ENCODE measurements at places on chromosomes 16 and 17. TPM values are rescaled to one million over a fixed set of nuclear protein-coding genes. Genes with fewer than 3 reads are reported as not detected.
A peak's percentile ranks its signal among the peaks of the same experiment; 100 is the strongest.

Gene MYOCD
- total RNA-seq, result 96.2 TPM

DNA sequence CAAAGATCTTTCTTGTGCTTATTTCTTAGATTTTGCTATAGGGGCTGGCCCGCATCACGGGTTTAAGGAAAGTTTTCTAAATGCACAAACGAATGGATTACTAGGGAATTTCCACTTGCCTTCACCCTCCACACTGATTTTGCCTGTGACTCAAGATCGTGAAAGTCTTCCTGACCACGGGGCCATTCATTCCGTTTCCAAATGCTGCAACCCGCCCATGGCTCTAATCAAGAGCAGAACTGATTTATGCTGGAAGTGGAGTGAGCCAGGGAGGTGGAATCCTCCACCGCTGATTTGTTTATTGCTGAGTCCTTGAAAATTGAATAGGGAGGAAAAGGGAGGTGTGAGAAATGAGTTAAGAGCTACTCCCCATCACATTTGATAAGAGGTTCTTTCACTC, 52.4 kb downstream of the CA10 start:
- DNase-seq, result no peak

Gene SSTR5
- not detected for total RNA-seq

- DNase-seq, result no peak
Measured at GRCh38 chr16:79717333-79718137, 117.0 kb upstream of the MAF start.

DNA sequence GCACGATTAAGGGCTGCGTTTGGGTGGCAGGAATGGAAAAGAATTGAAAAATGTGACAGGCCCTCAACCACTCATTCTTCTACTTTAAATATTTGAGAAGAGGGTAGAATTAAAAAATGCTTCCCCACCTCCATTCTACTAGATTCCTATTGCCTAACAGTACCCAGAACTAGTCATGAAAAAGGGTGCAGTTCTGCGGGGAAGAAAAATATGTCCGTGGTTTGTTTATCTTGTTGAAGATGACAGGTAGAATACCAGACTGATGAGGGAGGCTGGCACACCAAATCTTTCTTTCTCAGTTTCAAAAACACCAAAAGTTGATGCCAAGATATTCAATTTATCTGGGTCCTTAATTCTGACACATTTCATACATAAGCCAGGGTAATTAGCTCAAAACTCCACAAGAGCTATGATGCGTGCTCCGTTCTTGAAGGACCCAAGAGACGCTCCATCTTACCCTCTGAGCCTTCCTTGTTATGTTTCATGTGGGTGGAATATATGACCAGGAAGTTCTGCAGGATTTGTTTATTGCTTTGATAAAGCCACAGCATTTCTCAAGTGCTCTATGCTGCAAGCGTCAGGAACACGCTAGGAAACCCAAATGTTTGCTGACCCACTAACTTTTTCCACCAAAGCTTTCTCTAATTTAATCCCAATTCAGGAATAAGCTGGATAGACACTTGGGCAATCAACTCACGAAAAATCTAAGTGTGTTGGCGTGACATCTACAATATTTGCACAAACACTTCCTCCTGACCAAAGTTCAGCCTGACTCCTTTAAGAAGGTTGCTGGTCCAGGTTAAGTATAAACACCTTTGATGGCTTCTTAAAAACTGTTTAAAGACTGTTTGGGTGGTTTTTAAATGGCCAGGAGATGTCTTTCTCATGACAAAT, 20.6 kb upstream of the GAN start:
- DNase-seq, result no peak

Gene KCNJ18
- total RNA-seq, result not detected

- no peak for DNase-seq
Measured at GRCh38 chr17:79026376-79027273, 2.7 kb downstream of the C1QTNF1 start.

GRCh38 chr16:82651921-82652601, 25.3 kb downstream of the CDH13 start:
- no peak for DNase-seq

Gene HNF1B
- not detected for total RNA-seq

- no peak for DNase-seq
Measured at GRCh38 chr17:76121932-76122430, 18.4 kb upstream of the EXOC7 start.

GRCh38 chr16:74768239-74768638, 6.4 kb downstream of the FA2H start:
- no peak for DNase-seq

GRCh38 chr17:59825533-59826322, 67.0 kb downstream of the TUBD1 start:
- no peak for DNase-seq

- DNase-seq, result no peak
Measured at GRCh38 chr17:323181-323580, 29.4 kb downstream of the RPH3AL start.

DNA sequence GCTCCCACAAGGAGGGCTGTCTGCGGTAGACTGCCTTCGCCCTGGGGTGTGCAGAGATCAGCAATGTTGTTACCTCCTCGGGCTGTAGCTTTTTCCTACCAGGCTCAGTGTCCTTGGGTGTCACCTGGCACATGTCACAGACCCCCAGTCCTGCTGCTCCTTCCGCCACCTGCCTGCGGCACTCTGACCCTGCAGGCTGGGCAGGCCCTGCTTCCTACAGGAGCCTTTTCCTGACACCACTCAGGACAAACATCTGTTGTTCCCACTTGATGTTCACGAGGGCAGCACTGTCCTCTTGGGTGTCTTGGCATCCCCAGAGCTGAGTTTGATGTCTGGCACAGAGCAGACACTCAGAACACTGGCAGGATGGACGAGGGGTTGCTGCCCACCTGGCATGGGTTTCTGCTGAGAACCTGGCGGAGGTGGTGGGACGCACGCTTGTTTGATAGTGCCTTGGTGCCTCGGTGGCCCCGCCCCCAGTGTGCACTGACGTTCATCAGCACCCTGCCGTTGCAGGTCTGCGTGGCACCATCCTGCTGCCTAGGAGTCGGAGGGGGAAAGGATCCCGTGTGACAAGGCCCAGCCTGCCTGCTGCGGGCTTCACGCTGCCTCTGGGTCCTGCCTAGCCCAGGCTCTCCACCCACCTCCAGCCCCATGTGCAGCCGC, 26.7 kb upstream of the NUDT16L1 start:
- no peak for DNase-seq

Gene CTF1
- total RNA-seq, result 15.0 TPM

Gene PIPOX
- 4.6 TPM for total RNA-seq

Gene KIAA0513
- 26.4 TPM for total RNA-seq

Gene CBX2
- total RNA-seq, result 1.2 TPM

- DNase-seq, result no peak
Measured at GRCh38 chr16:2398520-2398919, 30.7 kb upstream of the CCNF start.

GRCh38 chr17:43341715-43342588, 56.8 kb upstream of the ARL4D start:
- DNase-seq, result no peak

- DNase-seq, result no peak
Measured at GRCh38 chr17:32319548-32319905, 22.4 kb downstream of the C17orf75 start.

DNA sequence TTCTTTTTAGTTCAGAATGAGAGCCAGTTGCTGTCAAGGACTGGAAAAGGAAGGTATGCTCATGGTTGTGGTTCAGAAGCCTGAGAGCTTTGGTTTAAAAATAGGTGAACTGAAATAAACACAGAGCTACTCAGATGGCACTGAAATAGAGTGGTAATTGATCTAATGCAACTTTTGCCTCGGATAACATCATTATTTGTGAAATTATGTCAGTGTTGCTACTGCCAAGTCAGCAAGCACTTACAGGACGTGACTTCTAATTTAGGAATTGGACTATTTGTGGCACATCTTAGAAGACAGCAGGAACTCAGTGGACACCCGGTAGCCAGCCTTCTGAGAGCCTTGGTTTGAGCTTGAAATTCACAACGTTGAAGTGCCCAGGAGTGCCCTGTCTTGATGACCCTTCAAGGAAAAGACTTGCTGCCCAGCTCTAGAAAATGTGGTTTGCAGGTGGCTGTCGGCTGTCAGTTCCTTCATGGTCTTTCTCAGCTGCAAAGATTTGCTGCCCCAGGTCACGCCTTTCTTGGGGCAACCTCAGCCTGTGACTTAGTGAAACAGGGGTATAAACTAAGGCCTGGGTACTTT, 42.0 kb upstream of the XYLT1 start:
- no peak for DNase-seq

DNA sequence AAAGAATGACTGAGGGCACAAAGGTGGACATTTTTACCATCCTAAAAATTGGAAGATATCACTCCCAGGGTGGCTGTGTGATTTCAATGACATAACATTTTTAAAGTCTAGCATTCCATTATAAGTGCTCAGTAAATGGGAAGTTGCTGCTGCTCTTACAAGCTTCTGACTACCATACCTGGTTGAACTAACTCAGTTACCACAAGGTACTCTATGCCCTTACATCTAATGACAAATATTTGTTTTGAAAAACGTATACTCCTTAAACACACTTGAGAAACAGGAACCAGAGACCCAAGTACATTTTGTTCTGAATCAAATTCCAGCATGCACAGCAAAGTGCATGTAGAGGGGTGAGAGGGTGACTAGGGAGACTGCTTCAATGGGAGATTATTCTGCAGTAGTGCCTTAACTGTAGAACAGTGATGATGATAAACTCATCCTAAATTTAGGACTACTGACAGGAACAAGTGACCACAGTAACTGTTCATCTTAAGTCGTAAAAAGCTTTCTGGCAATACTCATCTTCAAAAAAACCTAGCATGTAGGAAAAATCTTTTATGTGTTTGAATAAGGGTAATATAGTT, 83.5 kb downstream of the KANSL1 start:
- no peak for DNase-seq

Gene ALOX15B
- 1.4 TPM for total RNA-seq

Gene TBC1D16
- total RNA-seq, result 30.3 TPM

Gene CD300LG
- total RNA-seq, result 12.0 TPM

- DNase-seq, result no peak
Measured at GRCh38 chr17:58521680-58522079, 7.2 kb upstream of the MTMR4 start.

Gene PMP22
- total RNA-seq, result 246 TPM

DNA sequence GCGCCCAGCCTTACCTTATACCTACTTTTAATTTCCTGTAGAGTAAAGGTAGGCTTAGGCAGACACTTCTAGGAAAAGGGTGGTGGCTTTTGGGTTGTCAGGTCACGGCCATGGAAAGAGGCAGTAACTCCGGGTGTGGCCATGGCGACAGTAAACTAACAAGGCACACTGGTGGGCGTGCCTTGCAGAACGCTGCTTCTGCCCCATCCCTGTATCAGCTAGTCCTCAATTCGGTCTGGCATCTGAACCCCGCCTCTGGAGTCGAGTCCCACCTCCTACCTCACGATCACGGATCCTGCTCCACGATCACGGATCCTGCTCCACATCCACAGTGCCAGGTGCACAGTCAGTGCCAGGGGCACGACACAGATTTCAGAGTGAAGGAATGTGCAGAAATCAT, 5.6 kb downstream of the ADCY9 start:
- DNase-seq, result no peak

DNA sequence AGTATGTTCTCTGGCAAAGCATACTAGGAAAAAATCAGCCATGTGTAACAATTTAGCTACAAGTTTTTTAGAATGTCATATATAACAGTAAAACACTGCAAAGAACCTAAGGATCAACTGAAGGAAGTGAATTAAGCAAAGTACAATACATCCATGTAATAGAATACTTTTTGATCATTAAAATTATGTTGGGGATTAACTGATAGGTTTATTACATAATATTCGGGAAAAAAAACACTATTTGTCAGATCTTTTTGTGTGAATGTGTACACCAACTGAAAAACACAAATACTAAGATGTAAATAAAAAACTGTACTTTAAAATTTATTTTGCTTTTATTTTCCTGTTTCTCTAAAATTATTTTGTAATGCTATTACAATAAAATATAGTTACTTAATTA, 185.5 kb upstream of the DYNLRB2 start:
- no peak for DNase-seq

Gene TM4SF5
- not detected for total RNA-seq

DNA sequence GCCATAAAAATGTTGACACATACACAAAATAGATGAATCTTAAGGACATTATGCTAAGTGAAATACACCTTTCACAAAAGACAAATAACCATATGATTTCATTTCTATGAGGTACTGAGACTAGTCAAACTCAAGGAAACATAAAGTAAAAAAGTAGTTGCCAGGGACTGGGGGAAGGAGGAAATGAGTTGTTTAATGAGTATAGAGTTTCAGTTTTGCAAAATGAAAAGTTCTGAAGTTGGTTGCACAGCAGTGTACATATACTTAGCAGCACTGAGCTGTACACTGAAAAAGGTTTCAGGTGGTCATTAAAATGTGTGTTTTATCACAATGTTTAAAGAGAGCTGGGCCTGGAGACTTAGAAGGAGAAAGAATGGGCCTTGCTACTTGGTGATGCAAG, 4.7 kb upstream of the SLC13A2 start:
- no peak for DNase-seq

GRCh38 chr16:87062569-87063442, 254.4 kb downstream of the C16orf95 start:
- DNase-seq, result no peak

Gene KRTAP4-3
- total RNA-seq, result not detected

DNA sequence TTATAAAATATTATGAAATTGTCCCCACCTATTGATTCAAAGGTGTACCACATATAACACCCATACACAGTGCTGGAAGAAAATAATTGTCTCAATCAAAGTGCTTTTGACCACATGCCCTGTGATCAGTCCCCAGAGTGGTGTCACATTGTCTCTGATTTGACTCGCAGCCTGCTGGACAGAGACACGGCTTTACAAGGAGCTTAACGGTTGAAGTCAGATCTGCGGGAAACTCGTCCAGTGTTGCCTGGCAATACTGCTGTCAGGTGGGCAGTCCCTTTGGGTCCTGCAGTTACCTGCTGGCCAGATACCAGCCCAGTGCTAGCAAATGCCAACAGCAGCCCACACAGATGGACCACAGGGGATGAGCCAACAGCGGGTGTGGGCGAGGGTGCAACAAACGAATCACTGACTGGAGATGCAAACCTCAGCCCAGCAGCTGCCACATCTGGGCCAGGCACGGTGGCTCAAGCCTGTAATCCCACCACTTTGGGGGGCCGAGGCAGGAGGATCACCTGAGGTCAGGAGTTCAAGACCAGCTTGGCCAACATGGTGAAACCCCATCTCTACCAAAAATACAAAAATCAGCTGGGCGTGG, 26.2 kb upstream of the SSTR2 start:
- DNase-seq, result no peak

GRCh38 chr16:11629071-11630030, 38.9 kb upstream of the SNN start:
- DNase-seq, result no peak

- DNase-seq, result no peak
Measured at GRCh38 chr16:3587547-3588110, 10.4 kb upstream of the NLRC3 start.

GRCh38 chr16:88417684-88418476, 35.1 kb downstream of the ZNF469 start:
- DNase-seq, result no peak

Gene NPIPB13
- 4.1 TPM for total RNA-seq

GRCh38 chr17:2396568-2397246, 4.2 kb downstream of the MNT start:
- peak; percentile 98 for DNase-seq

Measured in esophagus muscularis mucosa (tissue), 4 donors.